ENCODE measurements at places on chromosomes 2 and 18.

GRCh38 chr18:79748321-79749180 is 49.2 kb upstream of the KCNG2 start:
- no peak for DNase-seq

DNA sequence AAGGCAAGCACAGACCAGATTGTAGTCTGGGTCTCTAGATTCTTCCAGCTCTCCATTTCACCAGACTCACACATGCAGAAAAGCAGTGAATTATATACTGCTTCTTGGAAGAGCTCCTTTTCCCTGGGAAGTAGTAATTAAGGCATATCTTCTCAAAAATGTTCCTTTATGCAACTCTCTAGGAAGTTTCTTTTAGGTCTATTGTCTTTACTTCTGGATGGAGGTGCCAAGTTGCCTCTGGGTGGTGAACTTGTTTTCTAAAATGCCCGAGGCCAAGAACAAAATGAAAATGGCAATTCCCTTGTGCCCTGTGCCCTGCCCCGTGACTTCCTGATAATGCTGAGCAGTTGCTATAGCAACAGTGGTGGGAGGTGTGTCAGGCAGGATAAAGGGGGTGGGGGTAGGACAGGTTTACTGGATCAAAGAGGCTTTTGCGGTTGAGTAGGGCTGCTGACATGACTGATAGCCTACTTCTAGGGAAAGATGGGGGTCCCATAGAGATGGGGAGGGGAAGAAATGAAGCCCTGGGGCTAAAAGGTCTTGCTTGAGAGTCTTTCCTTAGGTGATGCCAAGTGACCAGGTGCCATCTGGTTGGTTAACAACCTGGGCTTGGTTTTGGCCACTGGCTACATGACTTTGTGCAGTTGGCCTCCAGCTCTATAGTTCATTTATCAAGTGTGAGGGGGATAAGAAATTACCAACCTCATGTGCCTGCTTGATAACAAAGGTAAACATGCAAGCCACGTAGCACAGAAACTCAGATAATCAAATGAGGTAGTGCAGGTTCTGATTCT is 11.8 kb downstream of the IGFBP2 start:
- no peak for DNase-seq

DNA sequence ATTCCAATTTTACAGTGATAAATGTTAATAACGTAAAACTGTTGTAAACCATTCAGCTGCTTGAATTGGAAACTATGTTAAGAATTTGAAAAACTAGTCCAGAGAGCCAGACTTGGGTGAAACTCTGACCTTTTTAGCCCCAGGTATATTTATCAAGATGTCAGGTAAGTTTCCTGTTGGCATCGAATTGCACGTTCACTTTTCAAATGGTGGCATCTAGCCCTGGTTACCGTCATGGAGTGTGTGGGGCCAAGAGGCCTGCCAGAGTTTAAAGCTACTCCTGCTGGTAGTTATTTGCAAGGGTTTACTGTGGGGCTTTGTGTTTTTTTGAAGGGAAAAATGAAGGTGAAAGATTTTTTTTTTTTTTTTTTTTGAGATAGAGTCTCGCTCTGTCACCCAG is 109.9 kb downstream of the WDSUB1 start:
- no peak for DNase-seq

DNA sequence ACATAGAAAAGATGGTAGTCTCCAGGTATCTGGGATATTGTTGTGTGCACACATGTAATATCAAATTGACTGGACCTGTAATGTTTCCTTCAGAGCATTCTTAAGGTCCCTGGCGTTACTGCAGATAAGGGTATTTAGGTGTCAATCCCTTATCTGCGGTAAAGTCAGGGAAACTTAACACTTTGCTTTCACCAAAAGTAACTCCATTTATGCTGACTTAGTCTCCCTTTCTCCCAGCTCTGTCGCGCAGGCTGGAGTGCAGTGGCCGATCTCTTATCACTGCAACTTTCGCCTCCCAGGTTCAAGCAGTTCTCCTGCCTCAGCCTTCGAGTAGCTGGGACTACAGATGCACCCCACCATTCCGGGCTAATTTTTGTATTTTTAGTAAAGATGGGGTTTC is 1.8 kb downstream of the CNNM3 start:
- DNase-seq, result no peak

GRCh38 chr2:66849153-66849755 is 414.3 kb downstream of the MEIS1 start:
- DNase-seq, result no peak

DNA sequence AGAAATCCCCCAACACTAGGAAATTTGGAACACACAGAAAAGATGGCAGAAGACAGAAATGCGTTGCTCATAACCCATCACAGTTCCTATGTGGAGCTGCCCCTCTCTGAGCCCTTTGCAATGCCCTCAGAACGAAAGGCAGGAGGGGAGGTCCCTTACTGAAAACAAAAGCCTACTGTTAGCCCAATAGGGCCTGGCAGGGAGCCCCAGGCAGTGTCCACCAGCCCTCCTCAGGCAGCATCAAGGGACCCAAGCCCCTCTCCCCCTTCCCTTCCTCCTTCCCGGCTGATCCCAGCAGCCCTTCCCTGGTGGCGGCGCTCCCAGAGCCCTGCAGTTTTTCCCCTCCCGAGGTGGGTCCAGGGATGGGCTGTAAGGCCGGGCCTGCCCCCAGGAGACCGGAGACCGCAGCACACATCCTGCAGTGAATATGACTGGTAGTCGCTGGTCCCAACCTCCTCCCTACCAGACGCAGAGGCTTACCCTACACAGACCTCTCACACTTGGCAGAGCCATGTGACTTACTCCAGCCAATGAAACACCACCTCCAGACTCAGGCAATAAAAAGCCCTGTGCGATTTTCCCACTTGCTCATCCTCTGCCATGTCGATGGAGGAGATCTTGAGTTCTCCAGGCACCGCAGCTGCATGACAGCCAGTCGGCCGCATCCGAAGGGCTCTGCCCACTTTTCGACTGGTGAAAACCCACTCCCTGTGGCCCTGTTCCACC is 19.4 kb upstream of the DUSP2 start:
- peak; percentile 63 for DNase-seq

DNA sequence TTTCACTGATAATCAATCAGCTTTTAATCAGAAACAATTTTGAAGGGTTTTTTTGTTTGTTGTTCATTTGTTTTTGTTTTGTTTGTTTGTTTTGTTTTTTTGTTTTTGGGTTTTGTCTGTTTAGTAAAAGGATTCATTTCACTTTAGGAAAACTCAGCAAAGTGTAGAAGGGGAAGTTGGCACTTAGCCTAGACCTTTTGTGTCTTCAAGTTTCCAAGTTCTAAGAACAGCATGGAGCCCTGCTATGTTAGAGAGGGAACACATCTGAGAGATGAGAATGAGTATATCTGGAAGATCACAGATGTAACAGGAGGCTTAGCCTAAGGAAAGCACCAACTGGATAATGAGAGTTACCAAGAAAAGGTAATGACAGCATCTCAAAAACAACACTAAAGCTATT is 501.5 kb downstream of the ERBB4 start:
- no peak for DNase-seq

GRCh38 chr18:63180971-63181376 is 138.6 kb downstream of the BCL2 start:
- DNase-seq, result peak; percentile 29

- no peak for DNase-seq
Observed at GRCh38 chr2:152056418-152056817, 42.4 kb downstream of the CACNB4 start.

GRCh38 chr2:32067549-32067948 is 4.2 kb downstream of the SPAST start:
- no peak for DNase-seq

GRCh38 chr2:45860136-45861121 is 209.0 kb downstream of the PRKCE start:
- DNase-seq, result no peak

DNA sequence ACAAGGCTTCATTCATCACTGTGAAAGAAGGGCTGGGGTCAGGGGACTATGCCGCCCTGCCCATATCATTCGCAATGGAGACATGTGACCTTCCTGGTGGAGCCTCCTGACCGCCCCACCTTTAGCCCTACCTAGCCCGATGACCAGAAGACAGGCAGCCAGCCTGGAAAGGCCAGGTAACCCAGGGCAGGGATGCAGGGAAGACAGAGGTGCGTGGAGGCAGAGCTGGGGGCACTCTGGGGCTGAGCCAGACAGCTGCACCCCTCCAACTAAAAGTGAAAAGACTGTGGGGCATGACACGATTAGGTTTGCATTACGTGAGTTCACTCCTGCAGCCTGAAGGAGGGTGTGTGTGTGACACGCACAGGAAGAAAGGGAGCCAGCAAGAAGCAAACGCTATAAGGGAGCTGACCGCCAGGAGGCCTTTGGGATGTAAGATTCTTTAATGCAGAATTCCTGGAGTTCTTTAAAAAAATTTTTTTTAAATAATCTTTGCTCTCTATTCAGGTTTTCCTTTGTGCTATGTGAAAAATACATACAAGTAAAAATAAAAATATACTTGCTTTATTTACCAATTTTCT is 3.7 kb upstream of the HES6 start:
- DNase-seq, result no peak

DNA sequence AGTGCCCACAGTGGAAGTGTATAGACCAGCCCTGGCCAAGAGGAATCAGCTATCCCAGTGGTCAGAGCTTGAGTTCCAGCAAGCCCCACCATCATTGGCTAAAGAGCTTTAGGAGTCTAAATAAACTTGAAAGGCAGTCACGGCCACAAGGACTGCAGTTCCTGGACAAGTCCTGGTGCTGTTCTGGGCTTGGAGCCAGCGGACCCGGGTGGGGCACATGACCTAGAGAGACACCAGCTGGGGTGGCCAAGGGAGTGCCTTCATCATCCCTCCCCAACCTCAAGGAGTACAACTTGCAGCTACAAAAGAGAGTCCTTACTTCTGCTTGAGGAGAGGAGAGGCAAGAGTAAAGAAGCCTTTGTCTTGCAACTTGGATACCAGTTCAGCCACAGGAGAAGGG is 439.8 kb upstream of the TMEFF2 start:
- no peak for DNase-seq

- no peak for DNase-seq
Observed at GRCh38 chr2:172489681-172490080, 62.3 kb downstream of the ITGA6 start.

DNA sequence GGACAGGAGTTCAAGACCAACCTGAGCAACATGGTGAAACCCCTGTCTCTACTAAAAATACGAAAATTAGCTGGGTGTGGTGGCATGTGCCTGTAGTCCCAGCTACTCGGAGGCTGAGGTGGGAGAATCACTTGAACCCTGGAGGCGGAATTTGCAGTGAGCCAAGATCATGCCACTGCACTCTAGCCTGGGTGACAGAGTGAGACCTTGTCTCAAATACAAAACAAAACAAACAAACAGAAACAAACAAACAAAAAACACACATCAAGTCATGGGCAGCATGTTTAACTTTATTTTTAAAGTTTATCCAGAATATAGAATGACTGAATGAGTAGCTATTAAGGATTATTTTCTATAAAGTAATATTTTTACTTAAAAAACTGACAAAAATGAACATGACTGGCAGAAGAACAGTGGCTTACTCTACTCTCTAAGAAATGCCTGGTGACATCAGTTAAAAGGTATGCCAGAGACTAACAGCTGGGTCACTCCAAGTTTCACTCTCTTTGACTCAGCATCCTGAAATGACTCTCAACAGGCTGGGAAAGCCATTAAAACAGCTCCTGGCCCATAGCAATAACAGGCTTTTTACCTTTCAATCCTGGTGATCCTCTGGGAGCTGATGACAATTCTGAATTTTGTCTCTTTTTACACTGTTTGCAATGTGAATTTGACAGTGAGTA is 281.6 kb upstream of the STON1 start:
- DNase-seq, result no peak

DNA sequence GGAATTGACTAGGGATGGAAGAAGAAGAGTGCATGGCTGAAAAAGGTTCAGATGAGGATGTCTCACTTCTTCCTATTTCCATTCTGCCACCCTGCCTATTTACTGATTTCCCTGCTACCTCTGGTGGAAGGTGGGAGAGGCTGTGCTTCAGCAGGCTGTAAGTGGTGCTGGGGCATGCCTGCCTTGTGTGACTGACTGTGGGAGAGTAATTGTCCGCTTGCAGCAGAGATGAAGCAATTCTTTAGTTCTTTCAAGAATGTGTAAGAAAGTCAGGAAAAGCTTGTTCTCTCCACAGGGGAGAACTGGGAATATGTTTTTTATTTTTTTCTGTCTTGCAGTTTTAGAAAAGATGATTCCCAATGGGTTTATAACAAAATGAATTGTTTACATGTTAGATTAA is 72.5 kb upstream of the NYAP2 start:
- DNase-seq, result no peak

DNA sequence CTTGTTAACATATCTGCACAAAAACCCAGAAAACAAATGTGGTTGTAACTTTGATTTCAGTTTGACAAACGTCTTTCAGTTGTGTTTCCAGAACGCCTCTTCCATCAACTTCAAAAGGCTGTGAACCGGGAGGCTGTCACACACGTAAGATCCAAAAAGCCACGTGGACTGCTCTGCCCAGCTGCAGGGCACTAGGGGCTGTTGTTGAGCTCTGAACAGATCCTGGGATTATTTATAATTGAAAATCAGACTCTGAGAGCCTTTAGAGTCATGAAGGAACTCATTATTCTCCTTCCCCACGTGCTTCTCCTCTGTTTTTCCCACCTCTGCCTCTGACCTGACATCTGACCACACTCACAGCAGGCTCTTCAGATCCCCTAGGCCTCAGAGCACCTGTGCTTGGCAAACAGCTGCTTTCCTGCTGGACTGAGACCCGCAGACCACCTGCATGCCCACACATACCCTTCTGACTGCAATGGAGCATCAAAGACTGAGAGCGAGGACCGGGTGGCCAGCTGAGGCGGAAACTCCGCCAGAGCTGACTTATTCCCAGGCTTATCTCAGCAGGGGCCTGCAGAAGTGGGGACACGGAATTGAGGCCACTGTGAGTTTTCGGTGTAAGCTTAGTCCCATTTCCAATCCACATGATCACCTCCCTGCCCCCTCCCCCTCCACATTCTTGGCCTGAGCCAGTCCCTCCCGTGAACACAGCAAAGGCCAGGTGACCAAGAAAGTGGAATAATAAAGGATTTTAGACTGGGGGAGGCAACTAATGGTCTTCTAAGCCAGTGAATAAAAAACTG is 114.8 kb downstream of the ATL2 start:
- DNase-seq, result peak; percentile 31

DNA sequence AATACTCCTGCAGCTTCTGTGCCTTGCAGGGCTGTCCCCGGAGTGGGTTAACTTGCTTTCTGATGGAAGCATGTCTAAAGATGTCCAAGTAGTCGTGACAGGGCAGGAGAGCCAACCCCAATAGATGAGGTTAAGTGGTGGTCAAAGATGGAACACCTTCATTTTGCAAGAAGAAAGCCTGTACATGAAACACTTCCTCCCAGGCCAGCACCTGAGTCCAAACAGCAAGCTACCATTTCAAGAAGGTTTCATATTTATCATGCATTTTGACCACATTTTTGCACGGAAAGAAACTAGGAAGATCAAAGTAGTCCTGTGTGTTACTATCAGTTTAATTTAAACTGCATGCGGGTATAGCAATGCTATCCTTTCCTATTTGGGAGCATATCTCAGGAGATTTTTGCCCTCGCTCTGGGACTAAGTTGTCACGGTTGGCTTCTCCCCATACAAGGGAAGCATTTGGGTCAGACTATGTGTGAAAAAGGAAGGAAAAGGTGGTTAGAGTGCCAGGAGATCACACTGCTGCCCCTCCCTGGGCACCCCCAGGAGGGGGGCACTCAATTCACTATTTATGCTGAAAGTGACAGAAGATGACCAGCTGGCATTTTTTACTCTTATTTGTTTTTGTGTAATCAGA is 187.6 kb downstream of the ZNF521 start:
- no peak for DNase-seq
